ENCODE measurements at places on chromosomes 3 and 15.

GRCh38 chr3:138296639-138297038 lies 33.0 kb downstream of the NME9 start:
- DNase-seq: no peak

- no peak for DNase-seq
These were observed at the start of gene SLC24A5 for GRCh38 chr15:48120745-48121144. Gene SLC24A5, plus strand, starts transcription at chr15:48120990. Its CDS starts 55 bp downstream, at chr15:48121045.

DNA sequence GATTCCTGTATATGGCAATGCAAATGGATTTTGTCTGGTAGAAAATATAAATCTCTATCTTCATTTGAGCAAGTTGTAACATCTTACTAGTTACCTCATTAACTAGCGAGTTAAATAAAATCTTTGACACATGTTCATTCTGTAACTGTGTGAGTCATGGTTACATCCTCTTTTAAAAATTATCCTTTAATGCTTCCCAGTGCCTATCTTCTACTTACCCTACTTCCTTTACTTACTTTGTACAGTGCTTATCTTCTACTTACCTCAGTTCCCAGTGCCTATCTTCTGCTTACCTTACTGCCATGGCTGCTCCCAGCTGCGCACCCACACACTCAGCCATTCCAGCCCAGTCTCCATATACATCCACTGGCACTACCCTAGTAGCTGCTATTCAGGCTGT lies 71.9 kb upstream of the GOLGA8B start:
- no peak for DNase-seq

DNA sequence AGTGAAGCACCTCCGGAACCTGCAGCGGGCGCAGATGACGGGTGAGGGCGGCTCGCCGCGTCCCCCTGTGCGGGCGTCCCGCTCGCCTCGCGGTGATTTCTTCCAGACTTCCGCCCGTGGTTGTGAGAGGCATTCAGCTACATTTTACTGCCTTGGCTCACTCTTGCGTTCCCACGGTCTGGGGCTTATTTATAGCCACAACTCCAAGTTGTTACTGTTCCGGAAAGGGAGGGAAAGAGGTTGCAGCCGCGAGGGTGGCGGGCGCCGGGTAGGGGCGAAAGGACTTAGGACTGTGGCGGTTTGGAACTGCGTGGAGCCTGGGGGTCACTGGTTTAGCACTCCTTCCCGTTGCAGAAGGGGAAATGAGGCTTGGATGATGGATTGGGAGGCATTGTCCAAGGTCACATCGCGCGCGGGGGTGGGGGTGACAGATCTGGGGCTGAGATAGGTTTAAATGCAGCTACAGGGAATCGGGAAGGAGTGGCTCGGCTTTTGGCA lies 1.1 kb downstream of the HES1 start:
- no peak for DNase-seq

- DNase-seq: no peak
These were observed 8.7 kb upstream of the LRTM1 start for GRCh38 chr3:54936561-54936960.

DNA sequence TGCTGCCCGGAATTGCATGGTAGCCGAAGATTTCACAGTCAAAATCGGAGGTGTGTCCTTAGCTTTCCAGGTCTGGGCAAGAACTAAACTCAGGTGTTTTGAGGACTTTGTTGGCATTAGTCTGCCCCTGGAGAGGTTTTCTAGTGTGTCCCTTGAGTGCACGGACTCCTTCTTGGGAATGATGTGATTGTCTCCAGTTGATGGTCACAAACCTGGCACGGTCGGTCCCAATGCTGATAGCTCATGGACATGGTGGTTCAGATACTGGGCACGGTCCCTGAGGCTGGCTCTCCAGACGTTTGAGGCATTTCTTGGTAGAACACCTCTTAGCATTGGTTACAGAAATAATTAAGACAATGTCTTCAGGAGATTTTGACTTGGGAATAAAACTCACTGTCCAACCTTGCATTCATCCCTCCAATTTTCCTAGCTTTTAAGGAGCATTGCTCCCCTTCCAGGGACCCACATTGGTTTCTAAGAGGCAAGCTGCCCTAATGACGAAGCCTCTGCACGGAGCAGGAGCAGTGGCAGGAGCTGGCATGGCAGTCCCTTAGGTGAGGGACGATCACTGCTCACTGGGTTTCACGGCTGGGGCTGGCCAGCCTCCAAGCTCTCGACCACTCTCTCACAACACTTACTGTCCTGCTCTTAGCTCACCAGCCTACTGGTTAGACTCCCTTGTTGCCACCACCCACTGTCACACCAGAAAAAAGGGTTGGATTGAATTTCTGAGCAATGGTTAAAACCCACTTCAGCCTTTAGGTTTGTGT lies 68.1 kb downstream of the PGPEP1L start:
- DNase-seq: no peak

GRCh38 chr3:177594096-177594495 lies 396.8 kb upstream of the TBL1XR1 start:
- DNase-seq: no peak

GRCh38 chr3:10981961-10982360 lies 10.6 kb upstream of the SLC6A1 start:
- DNase-seq: no peak

GRCh38 chr3:144756704-144757440 lies 785.2 kb downstream of the DIPK2A start:
- no peak for DNase-seq

- DNase-seq: no peak
These were observed 19.3 kb downstream of the MBNL1 start for GRCh38 chr3:152287898-152288576.

DNA sequence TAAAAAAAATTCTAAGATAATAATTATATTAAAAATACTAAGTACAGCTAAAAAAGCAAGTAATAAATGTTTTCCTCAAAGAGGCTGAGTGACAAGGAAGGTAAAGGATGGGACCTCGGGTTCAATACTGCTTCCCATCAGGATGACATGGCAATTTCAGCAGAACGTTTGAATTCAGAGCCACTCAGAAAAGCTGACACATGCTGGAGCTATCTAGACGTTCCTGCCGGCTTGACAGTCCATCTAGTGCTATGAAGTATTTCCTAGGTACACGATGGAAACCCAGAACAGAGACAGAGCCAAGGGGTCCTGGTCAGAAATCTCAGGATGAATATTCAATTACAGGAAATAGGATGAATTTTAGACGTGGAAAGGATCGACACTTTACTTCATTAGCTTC lies 361.8 kb downstream of the FGF12 start:
- DNase-seq: no peak

DNA sequence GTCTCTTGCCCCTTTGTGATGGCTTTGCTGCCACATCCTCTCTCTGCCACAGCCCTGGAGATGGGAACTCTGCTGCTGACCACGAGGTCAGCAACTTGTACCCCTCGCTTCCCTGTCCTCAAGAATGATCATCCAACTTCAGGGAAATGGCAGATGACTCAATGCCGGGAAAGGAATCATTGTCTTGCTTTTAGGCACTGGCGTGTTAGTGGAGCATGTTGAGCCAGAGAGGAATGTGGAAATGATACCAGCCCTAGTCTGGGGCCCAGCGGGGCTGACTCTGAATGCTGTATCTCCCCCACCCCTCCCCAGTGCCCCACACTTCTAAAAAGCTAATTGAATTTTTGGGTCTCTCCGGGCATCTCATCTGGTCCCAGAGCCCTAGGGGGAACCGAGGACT lies 184.9 kb upstream of the BHLHE40 start:
- DNase-seq: no peak

DNA sequence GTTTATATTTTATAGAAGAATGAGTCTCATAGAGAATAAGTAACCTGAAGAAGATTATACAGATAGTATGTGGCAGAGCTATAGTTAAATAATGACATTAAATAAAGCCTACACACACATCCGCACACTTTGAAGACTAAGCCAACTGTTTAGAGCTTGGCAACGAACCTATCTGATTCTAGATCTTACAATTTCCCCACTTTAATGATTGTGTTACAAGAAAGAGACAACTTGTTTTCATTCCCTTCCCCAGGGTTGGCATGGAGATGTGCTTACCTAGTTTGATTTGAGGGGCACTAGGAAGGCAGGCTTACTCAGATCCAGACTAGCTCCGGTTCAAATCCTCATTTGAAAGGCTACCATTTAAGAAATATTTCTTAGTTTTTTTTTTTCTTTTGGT lies 61.9 kb upstream of the CBLB start:
- DNase-seq: no peak

GRCh38 chr3:23662079-23662617 lies 143.6 kb upstream of the UBE2E1 start:
- DNase-seq: no peak

- DNase-seq: no peak
These were observed 25.8 kb upstream of the MTHFS start for GRCh38 chr15:79922512-79923078.

DNA sequence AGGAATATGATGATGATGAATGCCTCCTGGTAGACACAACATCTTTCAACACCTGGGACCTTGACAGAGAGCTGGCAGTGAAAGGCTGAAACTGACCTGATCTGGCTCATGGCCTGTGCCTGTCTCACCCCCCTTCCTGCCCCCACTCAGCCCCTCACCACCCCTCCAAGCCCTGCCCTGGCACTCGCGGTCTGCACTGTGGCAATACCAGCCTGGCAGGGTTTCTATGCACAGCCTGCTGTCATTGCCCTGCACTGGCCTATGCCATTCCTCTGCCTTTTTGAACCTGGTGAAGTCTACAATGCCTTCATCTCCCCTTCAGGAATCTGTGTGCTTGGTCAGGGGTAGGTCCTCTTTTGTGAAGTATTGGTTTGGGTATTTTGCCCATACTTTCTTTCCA lies 56.5 kb downstream of the ACAD9 start:
- no peak for DNase-seq

DNA sequence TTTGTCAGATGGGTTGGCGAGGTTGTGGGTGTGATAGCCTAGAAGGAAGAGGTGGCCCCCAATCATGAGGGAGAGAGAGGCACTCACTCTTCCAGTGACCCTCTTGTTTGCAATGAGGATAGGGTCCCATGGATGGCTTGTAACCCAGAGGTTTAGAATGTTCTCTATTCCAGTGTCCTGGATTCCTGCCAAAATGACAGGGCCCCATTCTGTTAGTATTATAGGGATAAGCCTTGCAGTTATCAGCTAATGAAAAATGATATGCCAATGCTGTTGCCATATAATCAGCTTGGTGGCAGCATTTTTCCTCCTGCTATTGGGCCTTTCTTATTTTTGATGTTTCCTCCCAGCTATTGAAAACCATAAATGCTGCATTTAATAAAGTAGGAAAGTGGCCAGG lies 23.3 kb upstream of the SENP7 start:
- no peak for DNase-seq

DNA sequence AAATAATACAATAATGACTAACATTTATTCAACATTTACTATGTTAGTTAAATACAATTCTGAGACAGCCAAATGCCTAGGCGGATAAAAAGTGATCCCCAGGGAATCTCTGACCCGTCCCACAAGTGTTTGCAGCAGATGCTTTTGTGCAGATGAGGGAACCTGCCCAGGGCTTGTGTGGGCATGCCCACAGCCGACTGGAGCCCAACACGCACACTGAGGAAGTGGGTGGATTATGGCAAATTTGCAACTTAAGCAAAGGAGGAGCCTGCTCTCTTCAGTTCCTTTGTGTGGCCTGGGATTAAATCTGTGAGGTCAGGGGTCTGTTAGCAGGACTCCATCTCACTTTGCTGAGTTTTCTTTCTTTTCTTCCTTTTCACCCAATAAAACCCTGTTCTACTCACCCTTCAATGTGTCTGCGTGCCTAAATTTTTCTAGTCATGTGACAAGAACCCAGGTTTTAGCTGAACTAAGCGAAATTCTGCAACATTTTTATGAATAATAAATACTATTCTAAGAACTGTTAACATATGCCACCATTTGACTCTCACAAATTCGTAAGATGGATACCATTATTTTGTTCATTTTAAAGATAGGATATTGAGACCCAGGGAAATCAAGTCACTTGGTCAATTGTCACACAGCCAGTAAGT lies 13.9 kb upstream of the RTP1 start:
- DNase-seq: no peak

DNA sequence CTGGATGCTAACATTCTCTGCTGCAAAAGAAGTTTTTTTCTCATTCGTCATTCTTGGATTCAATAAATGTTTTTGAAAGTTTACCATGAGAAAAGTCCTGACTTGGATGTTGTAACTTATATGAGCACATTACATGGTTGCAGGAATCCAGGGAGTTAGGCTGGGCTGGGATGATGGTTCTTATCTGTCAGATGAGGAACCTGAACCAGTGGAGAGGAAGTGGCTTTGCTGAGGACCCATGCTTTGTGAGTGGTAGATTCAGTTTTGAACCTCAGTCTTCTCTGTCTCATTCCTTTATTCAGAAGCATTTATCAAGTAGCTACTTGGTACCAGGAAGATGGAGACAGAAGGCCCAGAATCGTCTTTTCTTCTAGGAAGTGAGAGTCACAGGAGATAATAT lies 3.7 kb upstream of the GASK1A start:
- no peak for DNase-seq

DNA sequence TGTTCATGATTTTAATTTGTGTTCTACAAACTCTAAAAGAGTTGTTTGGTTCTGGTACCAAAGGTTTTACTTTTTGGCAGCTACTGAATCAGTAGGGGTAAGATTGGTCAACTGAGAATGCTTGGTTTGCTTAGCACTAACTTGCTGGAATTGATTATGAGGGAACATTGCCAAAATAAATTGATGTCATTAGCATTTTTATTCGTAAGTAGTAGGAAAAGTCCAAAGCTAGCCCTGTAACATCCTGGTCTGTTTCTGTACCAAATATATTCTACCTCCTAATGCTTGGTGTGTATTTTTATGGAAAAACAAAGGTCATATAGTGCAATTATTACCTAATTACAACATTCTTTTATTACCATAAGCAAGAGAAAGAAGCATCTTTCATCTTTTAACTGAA lies 35.9 kb upstream of the KPNA4 start:
- DNase-seq: no peak

DNA sequence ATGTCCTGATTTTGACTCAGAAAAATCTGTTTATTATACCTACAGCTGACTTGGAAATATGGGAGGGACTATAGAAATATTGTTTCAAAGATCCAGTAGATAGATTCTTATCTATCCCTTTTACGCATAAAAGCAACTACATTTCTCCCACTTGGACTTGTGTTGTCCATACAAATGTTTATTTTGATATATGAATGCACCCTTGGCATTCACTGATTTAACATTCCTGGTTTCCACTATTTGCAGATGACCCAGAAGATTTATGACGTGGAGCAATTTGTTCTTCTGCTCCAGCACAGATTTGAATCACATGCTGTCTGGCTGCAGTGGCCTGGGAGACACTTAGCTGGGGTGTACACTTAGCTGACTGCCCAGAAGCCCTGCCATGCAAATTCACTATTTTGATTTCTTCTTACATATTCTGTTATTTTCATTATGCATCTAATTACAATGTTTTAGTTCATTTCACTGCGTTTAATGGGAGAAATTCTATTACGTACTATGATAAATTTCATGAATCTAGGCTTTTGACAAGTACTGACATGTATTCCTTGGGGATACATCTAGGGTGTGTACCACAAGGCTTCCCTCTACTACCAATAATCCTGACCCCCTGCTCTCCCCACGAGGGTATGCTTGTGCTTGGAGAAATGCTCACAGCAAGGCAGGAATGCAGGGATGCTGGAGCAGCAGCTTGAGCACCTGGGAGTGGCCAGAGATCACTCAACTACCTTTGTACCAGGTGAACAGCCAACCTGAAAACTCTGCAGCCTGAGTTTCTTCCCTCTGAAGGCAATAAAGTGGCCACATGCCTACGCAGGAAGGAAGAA lies 223.6 kb upstream of the TBL1XR1 start:
- DNase-seq: no peak
